ENCODE measurements at places on chromosomes 2 and 18. TPM values are rescaled to one million over a fixed set of nuclear protein-coding genes. Genes with fewer than 3 reads are reported as not detected.

IL1F10 gene
- not detected for total RNA-seq

DNA sequence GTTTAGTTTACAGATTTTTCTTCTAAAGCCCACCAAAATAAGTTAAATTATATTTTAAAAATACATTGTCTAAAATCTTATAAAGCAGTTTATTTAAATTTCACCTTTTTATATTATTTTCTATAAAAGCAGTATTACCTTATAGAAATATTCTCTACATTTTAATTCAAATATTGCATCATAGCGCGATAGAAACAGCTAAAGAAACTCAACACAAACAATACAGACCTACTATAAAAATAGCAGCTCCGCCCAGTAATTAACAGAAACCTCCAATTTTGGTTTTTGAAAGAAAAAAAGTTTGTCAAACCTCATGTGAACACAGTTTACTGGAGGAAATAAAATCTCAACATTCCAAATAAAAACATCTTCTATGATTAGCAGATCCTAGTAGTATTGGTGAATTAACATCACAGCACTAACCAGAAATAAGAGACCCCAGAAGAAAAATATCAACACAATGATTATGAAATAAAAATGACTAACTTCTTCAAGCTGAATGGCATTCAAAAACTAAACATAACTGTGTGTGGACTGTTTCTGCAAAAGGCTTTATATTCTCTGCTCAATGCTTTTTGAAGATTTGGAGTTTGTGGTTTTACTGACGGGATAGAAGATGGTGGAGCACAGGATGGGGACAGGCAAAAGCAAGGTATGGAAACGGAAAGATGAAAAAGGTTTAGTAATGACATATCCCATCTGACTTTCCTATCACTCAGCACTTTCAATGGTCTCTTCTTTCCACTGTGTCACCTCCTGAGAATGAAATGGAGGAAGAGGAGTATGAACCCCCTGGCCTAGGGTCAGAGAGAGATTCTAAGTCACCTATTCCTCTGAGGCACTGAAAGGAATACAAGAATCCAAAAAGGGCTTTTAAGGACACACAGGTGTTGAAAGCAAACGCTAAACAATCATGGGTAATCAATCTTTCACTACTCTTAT is 17.5 kb downstream of the MAP4K3 start:
- no peaks in the 10 kb centered on the region for H3K36me3 ChIP-seq
- H3K27me3 ChIP-seq: no peaks in the 10 kb centered on the region
- H3K27ac ChIP-seq: no peak overlapping the region

THUMPD2 gene
- total RNA-seq: 8.3 TPM

- H3K27ac ChIP-seq: no peak overlapping the region
- H3K4me1 ChIP-seq: no peaks in the 10 kb centered on the region
- H3K36me3 ChIP-seq: no peaks in the 10 kb centered on the region
- H3K4me3 ChIP-seq: no peak overlapping the region
- no peaks in the 10 kb centered on the region for H3K27me3 ChIP-seq
Measured at GRCh38 chr18:28065031-28065792, 111.7 kb downstream of the CDH2 start.

DNA sequence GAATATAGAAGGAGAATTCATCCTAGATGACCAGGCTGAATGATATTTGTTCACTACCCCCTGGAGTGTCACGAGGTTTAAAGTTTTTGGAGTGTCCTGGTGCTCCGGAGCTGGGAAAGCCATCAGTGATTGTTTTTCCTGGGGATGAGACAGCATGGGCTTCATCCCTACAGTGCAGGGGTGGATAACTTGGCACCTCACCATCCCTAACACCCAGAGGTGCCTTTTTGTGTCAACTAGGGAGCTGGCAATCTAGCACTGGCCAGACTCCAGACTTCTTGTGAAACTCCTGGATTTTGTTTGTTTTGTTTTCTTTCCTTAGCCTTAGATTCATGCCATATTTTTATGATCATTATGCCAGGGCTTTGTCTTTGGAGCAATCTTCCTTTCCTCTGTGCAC is 164.8 kb downstream of the PRKCE start:
- H3K4me3 ChIP-seq: no peak overlapping the region
- peak overlapping the region; percentile 68 for H3K27ac ChIP-seq
- no peaks in the 10 kb centered on the region for H3K27me3 ChIP-seq
- H3K4me1 ChIP-seq: peaks cover 23% of the 10 kb centered on the region

ARHGEF4 gene
- 15.9 TPM for total RNA-seq

SNORC gene
- 0.97 TPM for total RNA-seq

GRCh38 chr2:165778187-165778556 is 15.9 kb downstream of the GALNT3 start:
- H3K36me3 ChIP-seq: no peaks in the 10 kb centered on the region
- no peak for DNase-seq
- H3K4me1 ChIP-seq: peaks cover 3% of the 10 kb centered on the region
- no peak overlapping the region for H3K27ac ChIP-seq

GRCh38 chr2:84388133-84388532 is 70.9 kb downstream of the SUCLG1 start:
- no peak overlapping the region for H3K4me3 ChIP-seq
- H3K4me1 ChIP-seq: no peaks in the 10 kb centered on the region
- H3K36me3 ChIP-seq: no peaks in the 10 kb centered on the region

ZNF532 gene
- total RNA-seq: 128 TPM

OTOS gene
- total RNA-seq: not detected

DNA sequence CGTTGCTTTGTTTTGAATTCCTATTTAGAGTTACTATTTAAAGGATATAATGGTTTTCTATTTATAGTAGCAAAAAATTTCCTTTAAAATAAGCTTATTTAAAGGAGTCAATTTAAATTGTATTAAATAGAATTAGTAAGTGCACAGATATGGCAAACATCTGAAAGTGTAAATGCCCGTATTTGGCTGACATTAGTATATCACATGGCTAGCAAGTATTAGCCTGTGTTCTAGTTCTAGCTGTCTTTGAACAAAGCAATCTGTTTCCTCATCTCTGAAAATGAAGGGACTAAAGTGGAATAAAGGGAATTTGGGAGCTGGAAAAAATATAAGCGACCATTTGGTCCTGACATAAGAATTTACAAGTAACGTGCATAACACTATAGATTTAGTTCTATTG is 32.2 kb downstream of the PELI1 start:
- H3K36me3 ChIP-seq: peaks cover 3% of the 10 kb centered on the region
- no peak overlapping the region for H3K27ac ChIP-seq
- H3K4me3 ChIP-seq: no peak overlapping the region
- DNase-seq: no peak

OR6B2 gene
- not detected for total RNA-seq

CHRND gene
- not detected for total RNA-seq

- no peak overlapping the region for H3K4me3 ChIP-seq
- no peaks in the 10 kb centered on the region for H3K4me1 ChIP-seq
- no peak for DNase-seq
- H3K27me3 ChIP-seq: no peaks in the 10 kb centered on the region
- no peaks in the 10 kb centered on the region for H3K36me3 ChIP-seq
Measured at GRCh38 chr2:142885543-142885942, 8.1 kb downstream of the KYNU start.

DNA sequence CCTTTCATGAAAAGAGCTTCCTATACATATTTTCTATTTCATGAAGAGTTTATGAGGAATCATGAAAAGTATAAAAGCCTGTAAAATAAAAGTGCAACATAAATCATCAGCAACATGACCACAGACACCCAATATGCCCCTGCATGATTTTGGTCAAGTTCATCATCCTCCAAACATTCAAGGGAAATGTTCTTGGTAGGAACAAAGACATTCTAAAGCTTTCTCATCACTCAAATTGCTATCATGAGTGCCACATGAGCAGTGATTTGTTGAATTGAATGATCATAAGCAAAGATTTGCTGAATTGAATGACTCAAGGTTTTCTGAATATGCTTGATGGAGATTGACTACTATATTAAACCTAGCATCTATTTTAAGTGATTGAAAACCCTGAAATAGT is 172.2 kb downstream of the MBD2 start:
- no peaks in the 10 kb centered on the region for H3K4me1 ChIP-seq

- H3K36me3 ChIP-seq: no peaks in the 10 kb centered on the region
- no peak overlapping the region for H3K4me3 ChIP-seq
- no peaks in the 10 kb centered on the region for H3K4me1 ChIP-seq
Measured at GRCh38 chr2:167013227-167013626, 124.9 kb downstream of the XIRP2 start.

DNA sequence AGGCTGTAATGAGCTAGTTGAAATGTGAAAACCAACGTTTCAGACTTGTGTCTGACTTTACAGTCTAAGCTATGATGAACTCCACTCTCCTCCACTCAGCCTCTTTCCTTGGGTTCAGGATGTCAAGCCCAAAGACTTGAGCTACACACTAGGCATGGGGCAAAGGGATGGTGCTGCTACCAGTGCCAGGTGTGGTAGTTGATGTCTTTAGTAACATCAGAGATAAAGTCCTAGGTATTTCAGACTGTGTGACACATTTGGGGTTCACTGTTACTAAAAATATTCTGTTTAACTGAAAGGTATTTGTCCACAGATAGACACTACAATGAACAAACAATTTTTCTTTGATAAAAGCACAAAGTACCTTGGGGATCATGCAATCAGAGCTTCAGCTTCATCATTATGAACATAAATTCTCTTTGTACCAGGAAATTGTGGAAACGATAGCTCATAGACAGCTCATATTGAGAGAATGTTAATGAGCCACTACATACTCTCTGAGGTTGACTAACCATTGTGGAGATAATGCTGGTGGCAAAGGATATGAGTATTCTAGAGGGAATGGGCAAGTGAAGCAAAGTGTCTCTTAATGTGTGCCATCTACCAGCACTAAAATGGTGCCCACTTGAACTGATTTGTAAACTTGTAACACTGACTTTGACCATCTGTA is 253.7 kb upstream of the THUMPD2 start:
- no peaks in the 10 kb centered on the region for H3K36me3 ChIP-seq
- DNase-seq: no peak
- H3K4me1 ChIP-seq: no peaks in the 10 kb centered on the region
- no peaks in the 10 kb centered on the region for H3K27me3 ChIP-seq
- H3K4me3 ChIP-seq: no peak overlapping the region

SFXN5 gene
- total RNA-seq: 15.6 TPM

- no peak overlapping the region for H3K4me3 ChIP-seq
- no peaks in the 10 kb centered on the region for H3K4me1 ChIP-seq
- no peaks in the 10 kb centered on the region for H3K27me3 ChIP-seq
- H3K27ac ChIP-seq: no peak overlapping the region
- peak; percentile 48 for DNase-seq
Measured at GRCh38 chr18:46859855-46860254, 57.5 kb downstream of the PIAS2 start.

SERPINB3 gene
- total RNA-seq: not detected

SLC4A5 gene
- total RNA-seq: 5.2 TPM

CYRIA gene
- 17.9 TPM for total RNA-seq

ASXL3 gene
- 3.6 TPM for total RNA-seq

- no peak overlapping the region for H3K27ac ChIP-seq
- H3K36me3 ChIP-seq: no peaks in the 10 kb centered on the region
- no peaks in the 10 kb centered on the region for H3K27me3 ChIP-seq
- DNase-seq: no peak
Measured at GRCh38 chr2:57881998-57882888, 164.4 kb upstream of the VRK2 start.

EGR4 gene
- total RNA-seq: not detected

DNA sequence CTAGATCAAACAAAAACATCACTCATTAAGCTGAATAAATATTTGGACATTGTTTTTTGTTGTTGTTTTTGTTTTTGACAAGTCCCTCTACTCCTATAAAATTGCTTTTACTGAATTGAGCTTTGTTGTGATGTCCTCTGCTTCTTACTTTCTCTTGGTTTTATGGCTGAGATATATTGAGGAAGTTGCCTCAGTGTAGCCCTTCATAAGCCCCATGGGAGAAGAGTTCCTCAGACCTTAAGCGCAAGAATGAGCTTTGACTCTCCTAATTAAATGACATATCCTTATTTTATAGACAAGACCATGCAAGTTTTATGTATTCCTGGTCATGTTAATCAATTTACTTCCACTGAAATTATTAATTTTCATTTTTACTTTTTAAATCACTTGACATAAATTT is 54.9 kb downstream of the CERKL start:
- no peaks in the 10 kb centered on the region for H3K36me3 ChIP-seq
- H3K4me3 ChIP-seq: no peak overlapping the region
- H3K4me1 ChIP-seq: no peaks in the 10 kb centered on the region
- H3K27ac ChIP-seq: no peak overlapping the region
- no peaks in the 10 kb centered on the region for H3K27me3 ChIP-seq

AGXT gene
- total RNA-seq: 0.61 TPM

GRCh38 chr2:31402388-31402787 is 12.2 kb downstream of the XDH start:
- no peak overlapping the region for H3K27ac ChIP-seq
- H3K27me3 ChIP-seq: no peaks in the 10 kb centered on the region
- DNase-seq: no peak
- H3K36me3 ChIP-seq: no peaks in the 10 kb centered on the region
- no peak overlapping the region for H3K4me3 ChIP-seq

LMAN2L gene
- 36.3 TPM for total RNA-seq

- H3K36me3 ChIP-seq: peaks cover 3% of the 10 kb centered on the region
- H3K27me3 ChIP-seq: no peaks in the 10 kb centered on the region
- no peak overlapping the region for H3K4me3 ChIP-seq
- H3K4me1 ChIP-seq: no peaks in the 10 kb centered on the region
Measured at GRCh38 chr2:171482877-171483276, 39.4 kb upstream of the CYBRD1 start.

NTSR2 gene
- not detected for total RNA-seq

- no peaks in the 10 kb centered on the region for H3K36me3 ChIP-seq
- DNase-seq: peak; percentile 69
- no peaks in the 10 kb centered on the region for H3K27me3 ChIP-seq
- no peaks in the 10 kb centered on the region for H3K4me1 ChIP-seq
- H3K4me3 ChIP-seq: no peak overlapping the region
Measured at GRCh38 chr18:67104700-67105284, 411.7 kb downstream of the DSEL start.

DNA sequence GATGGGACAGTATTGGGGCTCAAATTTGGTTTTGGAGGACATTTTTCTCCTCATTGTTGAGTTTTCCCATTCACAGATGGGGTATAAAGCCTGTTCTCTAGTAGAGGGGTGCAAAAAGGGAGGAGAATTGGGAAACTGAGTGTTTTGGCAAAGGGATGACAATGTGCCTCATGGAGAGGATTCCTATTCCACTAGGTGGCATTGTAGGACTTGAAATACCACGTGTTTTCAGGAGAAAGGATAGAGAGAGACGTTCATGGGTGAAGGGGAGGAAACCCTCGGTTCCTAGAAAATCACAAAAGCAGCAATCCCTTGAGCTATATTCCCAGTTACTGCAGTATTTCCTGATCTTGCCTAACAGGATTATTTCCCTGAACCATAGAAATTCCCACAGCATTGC is 113.7 kb upstream of the SRD5A2 start:
- no peaks in the 10 kb centered on the region for H3K27me3 ChIP-seq
- no peaks in the 10 kb centered on the region for H3K4me1 ChIP-seq
- DNase-seq: no peak
- no peak overlapping the region for H3K4me3 ChIP-seq
- no peak overlapping the region for H3K27ac ChIP-seq
- no peaks in the 10 kb centered on the region for H3K36me3 ChIP-seq

- no peaks in the 10 kb centered on the region for H3K36me3 ChIP-seq
- no peaks in the 10 kb centered on the region for H3K4me1 ChIP-seq
- H3K27me3 ChIP-seq: no peaks in the 10 kb centered on the region
- H3K4me3 ChIP-seq: no peak overlapping the region
Measured at GRCh38 chr2:80364524-80365212, 60.1 kb upstream of the LRRTM1 start.

ERBB4 gene
- 16.8 TPM for total RNA-seq
